Panc1 (cell line): ENCODE measurements at places on chromosomes 5 and 9. TPM values are rescaled to one million over a fixed set of nuclear protein-coding genes. Genes with fewer than 3 reads are reported as not detected.
A peak's percentile ranks its signal among the peaks of the same experiment; 100 is the strongest.

GRCh38 chr5:132480042-132480441, 10.5 kb downstream of the IRF1 start:
- DNase-seq, result no peak
- H3K36me3 ChIP-seq, result peaks cover 6% of the 10 kb centered on the region
- H3K27ac ChIP-seq, result no peak overlapping the region; the same call in 1 of the 2 replicates

GRCh38 chr5:14868771-14869170, 2.8 kb downstream of the ANKH start:
- peaks cover 4% of the 10 kb centered on the region; the same call in 1 of the 2 replicates for H3K4me1 ChIP-seq
- H3K36me3 ChIP-seq, result 0 out of 2 replicates have a peak, but pooled peaks cover 2% of the 10 kb centered on the region
- H3K4me3 ChIP-seq, result no peak overlapping the region
- DNase-seq, result no peak
- H3K27ac ChIP-seq, result no peak overlapping the region

- no peak for DNase-seq
- H3K4me1 ChIP-seq, result peaks cover 20% of the 10 kb centered on the region
- H3K27me3 ChIP-seq, result no peaks in the 10 kb centered on the region
- peak overlapping the region; percentile 99 for H3K4me3 ChIP-seq
- peaks cover 22% of the 10 kb centered on the region for H3K36me3 ChIP-seq
Observed at GRCh38 chr5:178625679-178626483, 969 bp downstream of the CLK4 start.

GRCh38 chr5:135005076-135005475, 29.0 kb downstream of the PITX1 start:
- no peaks in the 10 kb centered on the region for H3K4me1 ChIP-seq
- H3K27me3 ChIP-seq, result no peaks in the 10 kb centered on the region
- no peak overlapping the region for H3K4me3 ChIP-seq
- no peaks in the 10 kb centered on the region for H3K36me3 ChIP-seq
- no peak for DNase-seq
- H3K27ac ChIP-seq, result no peak overlapping the region

GRCh38 chr5:56569076-56569475, 246.3 kb upstream of the MAP3K1 start:
- H3K4me3 ChIP-seq, result no peak overlapping the region
- peaks cover 5% of the 10 kb centered on the region; the same call in 1 of the 2 replicates for H3K27me3 ChIP-seq

DNA sequence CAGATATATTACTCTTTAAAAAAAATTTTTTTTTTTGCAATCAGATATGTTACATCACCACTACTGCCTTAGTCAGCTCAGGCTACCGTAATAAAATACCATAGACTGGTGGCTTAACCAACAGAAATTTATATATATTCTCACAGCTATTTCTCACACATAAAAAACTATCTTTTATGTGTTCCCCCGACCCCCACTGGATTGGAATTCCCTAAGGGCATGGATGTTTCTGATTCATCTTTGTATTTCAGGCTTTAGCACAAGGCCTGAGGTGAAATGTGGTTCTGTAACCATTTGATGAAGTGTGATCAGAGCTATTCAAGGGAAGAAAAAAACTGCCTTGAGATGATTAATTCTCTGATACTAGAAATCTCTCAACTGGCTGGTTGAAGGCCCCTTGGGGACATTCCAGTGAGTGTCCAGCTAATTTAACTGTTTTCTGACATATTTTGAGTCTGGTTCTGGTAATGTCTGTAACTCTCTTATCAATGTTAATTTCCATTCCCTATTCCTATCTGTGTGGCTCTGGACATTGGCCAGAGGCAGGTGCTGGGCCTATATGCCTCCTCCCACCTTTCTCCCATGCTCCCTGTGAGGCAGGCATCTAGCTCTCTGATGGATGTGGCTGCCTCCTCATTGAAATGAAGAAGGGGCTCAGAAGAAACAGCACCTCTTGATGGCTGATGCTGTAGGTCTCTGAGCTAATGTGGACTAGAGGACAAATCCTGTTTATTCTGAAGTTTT, 2.5 kb downstream of the CD14 start:
- peaks cover 8% of the 10 kb centered on the region for H3K4me1 ChIP-seq
- no peak overlapping the region for H3K4me3 ChIP-seq
- H3K36me3 ChIP-seq, result no peaks in the 10 kb centered on the region
- no peak for DNase-seq

- H3K4me3 ChIP-seq, result no peak overlapping the region
- no peaks in the 10 kb centered on the region for H3K4me1 ChIP-seq
- DNase-seq, result no peak
- no peaks in the 10 kb centered on the region for H3K36me3 ChIP-seq
- H3K27ac ChIP-seq, result no peak overlapping the region
Observed at GRCh38 chr5:178383301-178383918, 150.8 kb upstream of the PHYKPL start.

- H3K27ac ChIP-seq, result no peak overlapping the region
- H3K4me3 ChIP-seq, result no peak overlapping the region
- DNase-seq, result no peak
- H3K4me1 ChIP-seq, result no peaks in the 10 kb centered on the region
Observed at GRCh38 chr9:99038484-99038820, 66.5 kb upstream of the TGFBR1 start.

Gene FBP2
- not detected for total RNA-seq

Gene ELOVL7
- 2.9 TPM for total RNA-seq

Gene TTLL11
- total RNA-seq, result 1.1 TPM

Gene ZNG1E
- 22.9 TPM for total RNA-seq
